Activated T-cell treated with anti-CD3 and anti-CD28 coated beads, Interleukin-2, amount 50 U/mL, for 24 hours (primary cell): ENCODE measurements at places on chromosomes 11 and 22.

- no peak for DNase-seq
Observed at GRCh38 chr11:39641751-39642150, 1817.7 kb downstream of the LRRC4C start.

- DNase-seq: no peak
Observed at GRCh38 chr11:69497221-69497787, 15.8 kb downstream of the LINC01488 start.

DNA sequence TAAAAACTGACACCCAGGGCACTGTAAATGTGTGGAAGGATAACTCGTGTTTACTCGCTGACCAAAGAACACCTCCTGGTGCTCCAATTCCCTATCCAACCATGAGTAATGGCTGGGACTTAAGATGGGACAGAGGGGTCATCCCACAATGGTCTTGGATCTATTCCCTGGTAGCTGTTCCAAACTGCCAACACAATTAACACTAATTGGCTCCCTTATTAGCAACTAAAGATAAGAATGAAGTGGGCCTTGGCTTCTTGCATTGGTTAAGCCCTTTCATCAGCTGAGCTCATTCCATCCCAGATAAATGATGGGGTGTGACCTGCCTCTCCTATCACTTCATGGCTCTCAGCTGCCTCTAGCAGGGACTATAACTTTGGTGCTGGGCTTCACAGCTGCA is 1.5 kb upstream of the SIK3 start:
- DNase-seq: no peak

GRCh38 chr22:46017166-46017565 is 40.2 kb upstream of the WNT7B start:
- DNase-seq: no peak

GRCh38 chr22:46072981-46073682 is 77.2 kb upstream of the PPARA start:
- DNase-seq: no peak

- DNase-seq: peak; percentile 54
Observed at GRCh38 chr11:44943118-44943517, 7.6 kb downstream of the TP53I11 start.

GRCh38 chr11:32843544-32843943 is 13.8 kb downstream of the PRRG4 start:
- no peak for DNase-seq

DNA sequence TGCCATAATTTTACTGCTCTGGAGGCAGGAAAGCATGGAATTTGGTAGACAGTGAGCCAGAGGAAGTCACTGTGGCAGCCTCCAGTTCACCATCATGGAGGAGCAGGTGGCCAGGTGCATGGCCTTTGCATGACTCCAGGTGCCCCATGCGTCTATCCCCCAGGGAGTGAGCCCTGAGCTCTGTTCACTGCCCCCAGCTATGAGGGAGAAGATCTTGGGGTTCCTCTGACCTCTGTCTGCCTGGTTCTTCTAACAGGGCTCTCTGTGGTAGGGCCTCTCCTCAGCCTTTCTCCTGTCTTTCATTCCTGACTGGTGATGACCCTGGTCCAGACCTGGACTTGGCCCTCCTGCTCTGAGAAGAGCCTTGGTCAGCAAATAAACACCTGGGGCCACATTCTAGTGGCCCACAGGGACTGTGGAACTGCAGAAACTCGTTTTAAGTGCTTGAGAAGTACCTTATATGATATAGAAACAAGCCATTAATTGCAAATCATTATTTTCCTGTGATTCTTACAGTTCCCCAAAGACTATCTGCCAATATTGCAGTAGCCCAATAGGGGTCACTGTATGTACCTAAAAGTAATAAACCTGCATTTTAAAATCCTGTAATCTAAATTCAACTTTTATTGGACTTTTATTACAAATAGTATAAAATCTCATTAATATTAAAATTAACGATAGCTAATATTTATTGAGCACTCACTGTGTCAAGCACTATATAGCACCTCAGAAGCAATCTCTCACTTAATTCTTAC is 120.0 kb upstream of the SYT13 start:
- no peak for DNase-seq

DNA sequence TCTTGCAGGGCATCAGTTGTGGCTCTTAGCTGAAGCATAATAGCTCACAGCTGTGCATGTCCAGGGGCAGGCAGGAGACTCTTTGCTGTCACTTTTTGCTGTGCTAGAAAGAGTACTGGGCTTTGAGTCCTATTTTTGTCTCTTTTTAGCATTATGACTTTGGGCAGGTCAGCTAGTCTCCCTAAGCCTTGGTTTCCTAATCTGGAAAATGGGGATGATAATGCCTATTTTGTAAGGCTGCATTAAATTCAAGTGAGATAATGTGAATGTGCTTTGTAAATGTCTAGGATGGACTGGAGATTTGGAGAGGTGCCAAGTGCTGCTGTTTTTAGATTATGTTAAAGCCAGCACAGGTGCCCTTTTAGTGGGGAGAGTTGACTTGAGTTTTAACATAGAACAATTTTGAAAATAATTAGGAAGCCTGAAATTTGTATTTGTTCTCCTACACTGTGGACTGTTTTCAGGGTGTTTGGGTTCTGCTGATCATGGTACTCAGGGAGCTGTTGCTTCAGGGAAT is 19.1 kb downstream of the CABIN1 start:
- DNase-seq: no peak

- no peak for DNase-seq
Observed at GRCh38 chr11:64772303-64773018, 5.9 kb downstream of the SF1 start.

GRCh38 chr11:32312206-32312817 is 123.0 kb downstream of the WT1 start:
- DNase-seq: no peak

DNA sequence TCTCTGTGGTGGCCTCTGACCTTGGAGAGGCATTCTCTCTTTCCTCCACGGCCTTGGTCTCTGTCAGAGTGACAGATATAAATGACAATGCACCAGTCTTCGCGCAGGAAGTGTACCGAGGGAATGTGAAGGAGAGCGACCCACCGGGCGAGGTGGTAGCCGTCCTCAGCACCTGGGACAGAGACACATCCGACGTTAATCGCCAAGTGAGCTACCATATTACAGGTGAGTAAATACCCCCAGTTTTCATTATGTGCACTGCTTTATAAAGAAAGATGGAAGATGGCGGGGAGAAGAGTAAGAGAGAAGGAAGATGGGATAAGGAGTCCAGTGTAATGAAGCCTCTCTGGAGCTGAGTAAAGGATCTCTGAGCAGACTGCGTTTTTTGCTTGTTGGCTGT is 167.8 kb upstream of the MTNR1B start:
- no peak for DNase-seq

- DNase-seq: no peak
Observed at GRCh38 chr11:36264011-36264972, 24.9 kb downstream of the COMMD9 start.

DNA sequence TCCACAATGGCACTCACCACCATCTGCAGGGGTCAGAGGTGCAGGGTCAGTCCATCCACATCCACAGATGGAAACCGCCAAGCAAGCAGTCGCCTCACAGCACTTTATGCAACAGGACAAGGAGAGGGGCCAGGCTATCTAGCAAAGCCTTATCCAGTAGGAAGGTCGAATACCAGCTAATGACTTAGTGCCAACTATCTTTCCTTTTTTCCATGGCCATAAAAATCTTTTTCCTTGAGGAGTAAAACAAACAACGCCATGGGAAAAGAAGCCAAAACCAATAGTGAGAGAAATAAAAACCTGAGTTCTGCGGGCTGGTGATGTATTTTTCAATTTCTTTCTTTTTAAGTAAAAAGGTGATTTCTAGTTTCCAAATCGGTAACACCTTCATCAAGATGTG is 8.2 kb downstream of the SNX19 start:
- DNase-seq: no peak

- DNase-seq: no peak
Observed at GRCh38 chr11:132802947-132803346, 729.4 kb downstream of the OPCML start.

DNA sequence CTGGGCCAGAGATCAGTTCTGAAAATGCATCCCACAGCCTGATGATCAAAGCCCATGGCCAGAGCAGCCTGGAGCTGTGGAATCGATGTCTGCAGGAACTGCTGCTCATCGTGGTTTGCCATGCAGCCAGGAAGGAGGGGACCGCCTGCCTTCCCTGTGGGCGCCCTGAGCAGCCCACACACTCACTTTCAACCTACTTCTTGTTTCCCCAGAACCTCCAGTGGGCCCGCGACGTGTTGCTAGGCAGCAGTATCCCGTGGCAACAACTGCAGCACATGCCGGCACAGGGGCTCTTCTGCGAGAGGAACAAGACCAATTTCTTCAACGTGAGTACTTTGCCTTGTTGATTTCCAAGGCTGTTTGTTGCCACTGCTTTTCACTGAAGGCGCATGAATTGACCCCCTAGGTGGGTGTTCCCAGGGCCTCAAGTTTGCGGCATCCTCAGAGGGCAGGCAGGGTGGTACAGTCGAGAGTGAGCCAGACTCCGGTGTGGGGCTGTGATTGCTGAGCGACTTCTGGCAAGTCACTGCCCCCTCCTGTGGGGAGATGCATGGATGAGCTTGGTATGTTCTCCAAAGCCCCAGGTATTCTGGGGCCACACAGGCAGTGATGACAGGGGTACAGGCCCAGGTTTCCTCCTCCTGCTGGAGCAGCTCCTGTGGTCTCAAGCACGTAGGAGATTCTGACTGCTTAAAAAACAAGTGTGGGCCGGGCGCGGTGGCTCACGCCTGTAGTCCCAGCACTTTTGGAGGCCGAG is 47.0 kb upstream of the SUSD2 start:
- peak; percentile 74 for DNase-seq

DNA sequence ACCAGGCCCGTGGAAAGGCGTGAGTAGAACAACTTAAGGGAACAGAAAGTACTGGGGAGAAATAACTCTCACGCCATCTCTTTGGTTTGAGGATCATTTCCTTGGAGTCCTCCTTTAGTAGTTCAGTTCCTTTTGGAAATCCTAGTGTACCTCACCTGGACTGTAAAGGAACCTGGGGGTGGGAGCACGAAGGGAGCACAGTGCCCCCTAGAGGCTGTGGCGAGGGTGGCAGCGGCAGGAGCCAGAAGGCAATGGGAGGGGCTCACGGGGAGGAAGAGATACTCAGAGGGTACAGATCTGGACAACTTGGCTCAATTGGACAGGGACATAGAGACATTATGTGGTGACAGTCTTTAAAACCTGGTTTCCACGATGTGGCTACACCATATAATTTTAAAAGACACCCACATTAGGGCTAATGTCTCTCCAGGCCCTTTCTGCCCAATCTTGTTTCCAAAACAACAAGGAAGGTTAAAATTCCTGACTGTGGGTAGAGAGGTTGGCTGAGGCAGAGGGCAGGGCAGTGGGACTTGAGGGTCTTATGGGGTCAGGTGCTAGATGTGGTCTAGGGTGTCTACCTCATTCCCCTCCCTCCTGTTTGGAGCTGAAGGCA is 87.0 kb downstream of the CSNK2A3 start:
- DNase-seq: peak; percentile 70

GRCh38 chr22:25375683-25376082 is 156.2 kb downstream of the CRYBB2 start:
- DNase-seq: no peak

GRCh38 chr11:8987446-8987845 is 16.4 kb downstream of the NRIP3 start:
- DNase-seq: no peak

DNA sequence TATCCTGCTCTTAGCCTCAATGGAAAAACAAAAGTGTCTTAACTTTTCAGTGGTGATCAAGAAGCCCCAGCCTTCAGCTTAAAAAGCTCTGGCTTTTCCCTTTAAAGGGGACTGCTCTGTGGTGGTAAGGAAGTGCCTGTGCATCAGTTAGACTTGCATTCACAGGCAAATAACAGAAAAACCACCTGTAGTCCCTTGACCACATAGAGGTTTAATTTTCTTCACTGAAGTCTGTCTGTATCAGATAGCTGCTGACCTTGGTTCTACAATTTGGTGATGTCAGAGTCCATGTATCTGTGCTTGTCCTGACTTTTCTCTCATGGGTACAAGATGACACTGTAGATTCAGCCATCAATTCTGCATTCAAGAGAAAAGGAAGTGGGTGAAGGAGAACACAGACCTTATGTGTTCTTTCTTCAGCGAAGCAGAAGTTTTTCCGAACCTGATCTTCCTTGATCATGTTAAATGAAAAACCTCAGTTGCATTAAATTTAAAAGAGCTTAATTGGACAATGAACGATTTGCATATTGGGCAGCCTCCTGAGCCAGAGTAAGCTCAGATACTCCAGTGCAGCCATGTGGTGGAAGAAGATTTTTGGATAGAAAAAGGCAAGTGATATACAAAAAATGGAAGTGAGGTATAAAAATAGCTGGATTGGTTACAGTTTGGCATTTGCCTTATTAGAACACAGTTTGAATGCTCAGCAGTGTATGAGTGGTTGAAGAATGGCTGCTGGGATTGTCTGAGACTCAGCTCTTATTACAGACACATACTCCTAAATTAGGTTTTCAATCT is 43.2 kb upstream of the RDX start:
- DNase-seq: no peak

DNA sequence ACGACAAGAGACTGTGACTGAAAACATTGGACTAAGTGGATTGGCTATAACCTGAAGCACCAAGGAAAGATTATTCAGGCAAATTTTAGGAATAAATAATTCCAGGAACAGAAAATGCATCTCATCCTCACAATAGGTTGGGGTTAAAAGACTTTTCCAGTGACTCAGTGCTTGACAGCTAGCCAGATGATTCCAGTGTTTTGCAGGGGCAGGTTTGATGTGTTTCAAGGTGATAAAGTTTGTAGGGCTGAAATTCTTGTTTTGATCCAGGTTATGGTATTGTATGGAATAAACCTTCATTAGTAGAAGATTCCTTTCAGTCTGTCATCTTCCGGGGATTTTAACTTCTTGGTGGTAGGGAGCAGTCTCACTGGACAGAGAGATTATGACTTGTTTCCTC is 2.3 kb downstream of the EXT2 start:
- DNase-seq: no peak

- DNase-seq: no peak
Observed at GRCh38 chr11:129248618-129249017, 56.5 kb upstream of the ARHGAP32 start.

DNA sequence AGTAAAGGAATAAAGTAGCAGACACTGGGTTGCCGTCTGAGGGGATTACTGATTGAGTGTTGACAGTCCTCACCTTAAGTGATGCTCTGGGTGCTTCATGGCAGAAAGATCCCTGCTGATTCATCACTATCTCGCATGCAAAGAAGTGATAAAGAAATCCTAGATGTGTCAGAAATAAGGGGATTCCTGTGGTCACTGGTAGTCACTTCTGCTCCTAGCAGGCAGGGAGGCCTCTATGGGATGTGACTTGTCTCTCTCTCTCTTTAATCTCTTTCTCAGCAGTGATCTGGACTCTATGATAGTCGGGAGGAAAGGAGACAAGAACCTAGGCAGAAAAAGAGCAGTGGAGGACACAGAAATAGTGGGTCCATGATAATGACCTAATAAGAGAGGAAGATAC is 30.9 kb upstream of the OR56A1 start:
- no peak for DNase-seq

- no peak for DNase-seq
Observed at GRCh38 chr11:79110796-79111195, 330.0 kb downstream of the TENM4 start.

- DNase-seq: no peak
Observed at GRCh38 chr22:27594474-27595134, 207.0 kb downstream of the MN1 start.
